ENCODE measurements at places on chromosomes 5 and 9. TPM values are rescaled to one million over a fixed set of nuclear protein-coding genes. Genes with fewer than 3 reads are reported as not detected.
A peak's percentile ranks its signal among the peaks of the same experiment; 100 is the strongest.

PHF24 gene
- total RNA-seq: under 0.01 TPM

SNCAIP gene
- total RNA-seq: 0.54 TPM

DNA sequence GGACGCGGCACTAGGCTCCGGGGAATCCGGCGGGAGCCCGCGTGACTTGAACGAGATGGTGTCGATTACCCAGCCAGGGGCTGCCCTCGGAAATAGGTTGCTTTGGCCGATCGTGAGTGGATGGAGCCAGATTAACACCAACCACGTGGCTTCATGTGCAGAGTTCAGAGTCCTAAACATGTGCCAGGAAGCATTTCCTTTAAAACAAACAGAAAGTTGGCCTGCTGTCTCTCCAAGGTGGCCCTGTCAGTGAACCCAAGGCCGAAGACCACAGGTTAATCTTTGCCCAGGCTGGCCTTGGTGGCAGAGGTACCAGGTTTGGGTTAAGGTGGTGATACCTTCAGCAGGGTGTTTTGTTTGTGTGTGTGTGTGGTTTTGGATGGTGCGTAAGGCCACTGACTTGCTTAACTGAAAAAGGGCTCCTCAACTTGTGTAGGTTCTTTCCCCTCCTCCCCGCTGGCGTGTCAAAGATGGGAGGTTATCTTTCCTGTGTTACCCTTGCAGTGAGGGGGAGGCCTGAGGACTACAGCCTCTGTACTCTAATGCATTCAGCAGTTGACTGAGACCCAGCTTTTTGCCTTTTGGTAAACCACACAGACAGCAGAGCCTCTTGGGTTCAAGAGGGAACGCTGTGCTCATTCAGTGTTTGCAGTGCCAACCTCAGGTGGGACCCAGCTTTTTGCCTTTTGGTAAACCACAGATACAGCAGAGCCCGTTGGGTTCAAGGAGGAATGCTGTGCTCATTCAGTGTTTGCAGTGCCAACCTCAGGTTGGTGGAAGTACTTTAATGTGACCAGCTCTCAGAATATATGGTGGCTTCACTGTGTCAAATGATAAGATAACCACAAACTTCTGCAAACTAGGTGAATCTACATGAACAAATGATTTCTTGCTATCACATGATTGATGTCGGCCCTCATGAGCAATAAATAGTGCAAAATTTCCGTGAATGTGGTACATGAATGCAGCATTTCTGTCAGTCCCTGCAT is 1.4 kb downstream of the IQGAP2 start:
- peak; percentile 53 for DNase-seq

IRGM gene
- total RNA-seq: 4.0 TPM

DNA sequence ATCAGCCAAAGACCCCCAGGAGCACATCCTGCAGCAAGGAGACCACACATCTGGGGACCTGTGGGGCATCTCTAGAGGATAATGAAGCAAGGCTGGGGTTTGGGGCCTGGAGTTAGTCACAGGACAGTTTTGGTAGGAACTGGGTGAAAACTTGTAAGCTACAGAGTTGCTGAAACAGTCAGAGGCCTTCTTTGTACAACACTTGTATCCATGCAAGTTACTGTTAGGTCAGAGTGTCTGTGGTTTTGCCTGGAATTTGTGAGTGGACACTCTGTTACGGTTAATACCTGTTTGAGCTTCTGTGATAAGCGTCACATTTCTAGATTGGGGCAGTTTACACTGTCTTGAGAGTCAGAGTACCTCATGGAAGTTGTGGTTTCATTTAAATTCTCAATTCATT is 22.6 kb upstream of the ASPN start:
- DNase-seq: no peak

- no peak for DNase-seq
Measured at GRCh38 chr5:108820983-108821382, 73.3 kb downstream of the FER start.
